Stimulated activated CD8-positive, alpha-beta memory T cell treated with anti-CD3 and anti-CD28 coated beads, Interleukin-15, amount 100 ng/mL, for 24 hours (primary cell): ENCODE measurements at places on chromosomes 7 and 10.

- no peak for DNase-seq
These were observed 684.3 kb upstream of the AUTS2 start for GRCh38 chr7:68914006-68914405.

DNA sequence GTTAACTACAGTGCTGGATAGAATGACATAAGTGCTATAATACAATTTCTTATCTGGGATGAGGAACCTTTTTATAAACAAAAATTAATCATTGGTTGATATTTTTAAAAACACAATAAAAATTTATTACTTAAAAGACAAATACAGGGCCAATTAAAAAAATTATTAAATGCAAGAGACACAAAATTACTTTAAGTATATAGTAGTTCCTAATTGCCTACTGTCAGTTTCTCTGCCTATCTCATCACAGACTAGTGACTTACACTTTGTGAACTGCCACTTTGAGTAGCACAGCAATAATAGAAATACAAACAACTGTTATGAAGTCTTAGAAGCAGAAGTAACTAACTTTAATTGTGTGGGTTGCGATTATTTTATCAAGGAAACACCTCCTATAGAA is 8.4 kb downstream of the TES start:
- no peak for DNase-seq

GRCh38 chr7:143507094-143507518 is 29.4 kb downstream of the TAS2R41 start:
- no peak for DNase-seq

GRCh38 chr10:22561909-22562308 is 152.5 kb downstream of the PIP4K2A start:
- no peak for DNase-seq

DNA sequence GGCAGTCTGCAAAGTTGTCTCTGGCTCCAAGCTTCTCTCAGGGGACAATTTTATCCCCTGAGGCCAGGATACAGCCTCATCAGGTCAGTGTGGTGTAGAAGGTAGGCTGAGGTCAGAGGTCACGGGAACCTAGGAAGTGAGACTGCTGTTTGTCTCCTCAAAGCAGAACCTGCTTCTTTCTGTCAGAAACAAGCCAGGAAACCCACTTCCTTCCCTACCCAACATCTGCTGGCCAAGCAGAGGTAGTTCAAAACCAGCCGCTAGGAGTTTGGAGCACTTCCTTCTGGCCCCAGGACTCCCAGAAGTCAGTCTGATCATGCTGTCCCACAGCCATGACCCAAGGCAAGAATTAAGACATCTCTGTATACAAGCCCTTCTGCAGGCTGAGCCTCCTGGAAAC is 12.2 kb downstream of the CLRN3 start:
- no peak for DNase-seq

- no peak for DNase-seq
These were observed 45.2 kb upstream of the MSMB start for GRCh38 chr10:46091080-46091827.
